ENCODE measurements at places on chromosomes 7 and 10.

DNA sequence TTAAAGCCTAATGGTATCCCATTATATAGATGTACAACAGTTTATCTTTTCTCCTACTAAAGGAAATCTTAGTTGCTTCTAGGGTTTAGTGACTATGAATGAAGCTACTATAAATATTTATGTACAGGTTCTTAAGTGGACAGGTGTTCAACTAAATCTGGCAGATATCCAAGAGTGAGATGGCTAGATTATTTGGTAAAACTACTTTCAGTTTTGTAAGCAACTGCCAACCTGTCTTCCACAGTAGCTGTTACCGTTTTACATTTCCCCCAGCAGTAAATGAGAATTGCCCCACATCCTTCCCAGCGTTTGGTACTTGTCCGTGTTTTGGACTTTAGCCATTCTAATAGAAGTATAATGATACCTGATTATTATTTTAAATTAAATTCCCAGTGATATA lies 144.9 kb upstream of the MAGI2 start:
- no peak for DNase-seq

- no peak for DNase-seq
Observed at GRCh38 chr7:136000288-136000913, 23.2 kb upstream of the MTPN start.

- no peak for DNase-seq
Observed at GRCh38 chr7:18202315-18203045, 174.8 kb upstream of the PRPS1L1 start.

DNA sequence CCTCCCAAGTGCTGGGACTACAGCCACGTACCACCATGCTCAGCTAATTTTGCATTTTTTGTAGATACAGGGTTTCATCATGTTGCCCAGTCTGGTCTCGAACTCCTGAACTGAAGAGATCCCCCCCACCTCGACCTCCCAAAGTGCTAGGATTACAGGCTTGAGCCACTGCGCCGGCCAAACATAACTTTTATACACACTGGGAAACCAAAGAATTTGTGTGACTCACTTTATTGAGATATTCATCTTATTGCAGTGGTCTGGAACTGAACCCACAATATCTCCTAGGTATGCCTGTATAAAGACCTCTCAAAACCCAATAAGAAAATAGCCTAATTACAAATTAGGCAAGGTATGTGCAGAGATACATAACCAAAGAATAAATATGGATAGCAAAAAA lies 182.6 kb upstream of the FEZF1 start:
- no peak for DNase-seq

DNA sequence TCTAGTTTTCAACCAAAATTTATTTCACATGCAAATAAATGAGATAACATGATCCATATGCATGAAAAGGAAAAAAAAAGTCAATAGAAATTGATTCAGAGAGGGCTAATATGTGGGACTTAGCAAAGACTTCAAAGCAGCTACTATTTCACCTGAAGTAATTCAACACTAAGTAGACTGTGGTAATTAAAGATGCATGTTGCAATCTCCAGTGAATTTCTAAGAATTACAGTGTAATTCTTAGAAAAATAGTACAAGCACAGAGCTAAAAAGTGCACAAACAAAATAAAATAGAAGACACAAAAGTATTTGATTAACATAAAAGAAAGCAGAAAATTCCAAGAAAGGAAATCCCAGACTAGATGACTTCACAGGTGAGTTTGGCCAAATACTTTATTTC lies 25.7 kb downstream of the GPR22 start:
- DNase-seq, result no peak

DNA sequence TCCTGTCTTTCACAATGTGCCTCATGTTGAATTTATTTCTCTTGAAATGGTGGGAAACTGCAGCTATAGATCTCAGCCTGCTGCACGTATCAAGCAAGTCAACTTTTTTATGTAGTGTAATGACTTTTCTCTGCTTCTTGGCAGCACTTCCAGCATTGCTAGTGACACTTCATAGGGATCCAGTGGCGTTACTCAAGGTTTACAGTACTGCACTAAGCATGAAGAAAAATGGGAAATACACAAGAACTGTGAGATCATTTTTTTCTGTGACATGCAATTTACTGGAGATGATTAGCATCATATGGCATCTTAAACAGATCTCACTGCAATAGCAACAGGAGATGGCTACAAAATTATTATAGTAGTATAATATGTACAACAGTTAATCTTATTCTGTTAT lies 90.9 kb downstream of the POLR1F start:
- no peak for DNase-seq

All from AG09309 (cell line).